ENCODE measurements at places on chromosomes 6 and 20. TPM values are rescaled to one million over a fixed set of nuclear protein-coding genes. Genes with fewer than 3 reads are reported as not detected.

Gene UBE3D
- 6.0 TPM for total RNA-seq

Gene SIRPB1
- 8.2 TPM for total RNA-seq

Gene AKAP12
- total RNA-seq = 84.6 TPM

Gene FOXS1
- 2.1 TPM for total RNA-seq

Gene ADGRF4
- total RNA-seq = not detected

- peak; percentile 80 for DNase-seq
Measured at GRCh38 chr20:25623225-25623735, 534 bp downstream of the NANP start.

DNA sequence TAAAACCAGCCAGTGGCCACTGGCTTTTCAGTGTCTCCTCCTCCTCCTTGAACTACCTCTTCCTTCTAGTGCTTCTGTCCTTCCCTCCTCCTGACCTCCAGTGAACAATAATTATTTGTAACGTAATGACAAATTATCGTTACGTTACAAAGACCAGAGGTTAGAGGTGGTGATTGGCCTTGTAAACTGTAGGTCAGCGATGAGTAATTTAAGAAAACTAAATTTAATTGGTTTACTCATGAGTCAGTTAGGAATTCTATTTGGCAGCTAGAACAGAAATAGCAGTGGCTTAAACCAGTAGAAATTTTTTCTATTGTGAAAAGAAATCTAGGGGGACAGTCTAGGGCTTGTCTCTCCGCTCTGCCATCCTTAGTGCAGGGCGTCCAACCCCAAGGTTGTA is 38.8 kb downstream of the PPARD start:
- DNase-seq = no peak

DNA sequence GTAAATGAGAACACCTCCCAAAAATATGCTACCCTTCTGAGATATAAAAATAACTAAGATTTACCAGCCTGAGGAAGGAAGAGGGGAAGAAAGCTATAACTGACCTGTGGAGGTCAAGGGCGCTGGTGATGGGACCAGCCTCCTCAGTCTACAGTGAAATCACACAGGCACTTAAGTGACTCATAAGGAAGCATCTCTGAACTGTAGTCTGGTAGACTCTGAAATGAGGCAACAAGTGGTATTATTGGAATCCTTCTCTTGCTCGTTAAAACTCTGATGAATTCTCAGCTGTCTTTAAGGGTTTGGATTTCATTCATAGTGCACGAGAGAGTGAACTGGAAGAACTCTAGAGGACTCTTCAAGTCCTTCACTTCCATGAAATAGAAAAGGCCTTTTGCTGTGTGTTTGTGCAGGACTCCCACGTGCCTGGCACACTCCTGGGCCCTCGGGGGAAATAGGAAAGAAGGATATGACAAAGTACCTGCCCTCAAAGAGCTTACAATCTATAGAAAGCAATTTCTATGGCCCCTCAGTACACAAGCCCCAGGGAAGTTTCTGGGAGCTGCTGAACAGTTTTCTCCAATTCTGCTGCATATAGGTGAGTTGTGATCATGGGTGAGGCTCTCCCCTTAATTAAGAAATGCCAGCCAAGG is 231.8 kb upstream of the RREB1 start:
- no peak for DNase-seq

DNA sequence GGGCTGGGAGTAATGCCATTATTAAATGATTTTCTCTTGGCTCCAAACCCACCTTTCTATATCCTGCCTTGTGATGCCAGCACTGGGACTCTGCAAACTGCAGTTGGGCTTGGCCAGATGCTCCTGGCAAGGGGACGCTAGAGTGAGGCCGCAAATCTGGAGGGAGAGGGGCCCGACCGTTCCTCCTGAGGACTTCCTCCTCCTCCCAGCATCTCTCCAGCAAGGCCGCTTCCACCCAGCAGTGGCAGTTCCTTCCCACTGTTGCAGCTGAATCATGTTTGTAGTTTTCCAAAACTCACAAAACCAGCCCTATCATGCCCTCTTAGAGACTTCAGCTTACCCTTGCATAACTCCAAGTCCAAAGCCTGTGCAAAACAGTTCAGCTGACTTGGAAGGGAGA is 244.4 kb downstream of the FOXA2 start:
- no peak for DNase-seq

DNA sequence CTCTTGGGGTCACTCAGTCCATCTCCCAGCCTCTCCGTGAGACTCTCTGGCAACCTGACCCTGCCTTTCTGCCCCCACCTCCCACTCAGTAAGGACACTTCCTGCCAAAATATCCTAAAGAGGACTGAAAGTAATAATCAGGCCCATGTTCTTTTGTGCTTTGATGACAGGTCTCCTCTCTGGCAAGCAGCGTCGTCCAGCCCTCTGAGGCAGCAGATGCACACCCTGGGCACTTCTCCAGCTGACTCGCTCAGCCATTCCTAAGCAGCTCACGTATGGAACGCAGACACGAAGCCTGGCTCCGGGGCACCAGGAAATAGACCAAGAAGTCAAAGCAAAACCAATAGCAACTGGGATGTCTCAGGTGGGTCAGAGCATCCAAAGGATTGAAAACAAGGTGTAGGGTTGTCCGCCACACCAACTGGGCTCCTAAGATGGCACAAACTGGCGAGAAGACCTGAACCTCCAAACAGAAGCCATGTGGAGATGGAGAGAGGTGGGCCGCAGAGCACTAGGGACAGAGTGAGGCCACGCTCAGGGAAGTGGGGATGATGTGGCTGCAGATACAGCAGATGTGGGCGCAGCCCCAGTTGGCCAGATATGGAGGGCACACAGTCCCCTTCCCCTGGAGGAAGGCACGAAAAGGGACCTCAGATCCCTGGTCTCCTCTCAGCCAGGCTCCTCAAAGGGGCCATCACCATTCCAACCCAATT is 99.3 kb downstream of the PRND start:
- no peak for DNase-seq

DNA sequence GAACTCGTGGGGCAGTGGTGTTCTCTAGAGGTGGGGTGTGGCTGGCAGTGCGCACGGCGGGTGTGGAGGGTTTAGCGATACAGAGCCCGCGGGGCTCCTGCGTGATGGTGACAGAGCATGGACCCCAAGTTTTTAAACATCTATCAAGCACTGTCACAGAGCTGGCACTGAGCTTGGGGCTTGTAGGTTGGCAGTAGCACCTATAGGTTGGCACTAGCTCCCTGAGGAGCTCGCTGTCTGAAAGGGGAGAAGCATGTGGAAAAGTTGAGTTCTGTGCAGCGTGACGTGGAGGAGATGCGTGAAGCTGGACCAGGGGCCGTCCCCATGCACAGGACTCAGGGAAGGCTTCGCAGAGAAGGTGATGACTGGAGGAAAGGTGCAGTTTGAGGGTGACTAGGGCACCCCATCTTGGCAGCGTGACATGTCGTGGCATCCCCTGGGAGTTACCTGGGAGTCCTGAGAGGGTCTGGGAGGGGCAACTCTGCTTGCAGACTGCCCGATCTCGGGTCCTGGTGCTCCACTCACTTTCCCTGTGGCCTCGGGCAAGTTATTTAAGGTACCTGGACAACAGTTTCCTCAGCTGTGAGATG is 122.0 kb downstream of the CDH4 start:
- no peak for DNase-seq

DNA sequence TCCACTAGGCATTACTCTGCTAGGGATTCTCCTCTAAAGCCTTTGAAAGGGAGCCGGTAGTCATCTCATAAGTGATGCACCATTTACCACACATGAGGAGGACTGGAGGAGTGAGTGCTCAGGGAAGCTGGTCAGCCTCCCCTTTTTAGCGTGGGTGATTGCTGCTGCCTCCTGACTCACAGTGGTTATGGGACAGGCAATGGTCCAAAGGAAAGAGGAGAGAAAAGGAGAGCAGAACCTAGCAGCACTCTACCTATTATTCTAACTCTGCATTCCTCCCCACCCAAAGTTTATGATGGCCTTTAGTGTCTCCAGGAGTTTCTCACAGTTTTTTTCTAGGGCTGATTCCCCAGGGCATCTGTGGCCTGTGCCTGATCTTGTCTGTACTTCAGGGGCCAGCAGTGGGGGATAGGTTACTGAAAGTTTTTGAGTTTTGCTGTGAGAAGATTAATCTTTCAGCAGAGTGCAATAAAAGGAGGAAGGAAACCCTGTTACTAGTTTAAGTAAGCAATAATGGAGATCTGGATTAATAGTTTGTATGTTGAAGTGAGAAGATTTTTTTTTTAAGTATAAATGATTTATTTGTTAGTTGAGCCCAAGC is 36.4 kb upstream of the GCLC start:
- peak; percentile 56 for DNase-seq

GRCh38 chr6:92790381-92790780 is 629.0 kb downstream of the EPHA7 start:
- DNase-seq = no peak

GRCh38 chr6:20154753-20155152 is 57.5 kb downstream of the MBOAT1 start:
- no peak for DNase-seq

GRCh38 chr6:109693111-109693510 is 2.0 kb downstream of the FIG4 start:
- DNase-seq = no peak

GRCh38 chr20:58306421-58307261 is 2.9 kb upstream of the RAB22A start:
- no peak for DNase-seq

GRCh38 chr6:7106752-7107577 is 796 bp upstream of the RREB1 start:
- peak; percentile 58 for DNase-seq

DNA sequence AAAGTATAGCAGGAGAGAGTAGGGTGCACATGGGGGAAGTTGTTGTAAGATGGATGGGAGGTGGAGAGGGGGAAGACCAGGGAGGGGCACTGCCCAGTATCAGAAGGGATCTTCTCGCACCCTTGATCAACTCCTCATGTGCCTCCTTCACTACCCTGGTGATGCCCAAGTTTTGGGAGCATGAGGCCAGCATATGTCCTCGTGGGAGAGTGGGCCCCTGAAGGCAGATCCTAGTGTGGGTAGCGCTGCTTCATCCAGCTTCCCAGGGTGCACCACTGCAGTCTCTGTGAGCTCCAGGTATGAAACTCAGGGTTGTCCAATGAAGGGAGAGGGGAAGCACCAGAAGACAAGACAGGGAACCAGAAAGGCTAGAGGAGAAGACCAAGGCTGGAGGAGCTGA is 82.2 kb upstream of the FOXP4 start:
- DNase-seq = no peak

- no peak for DNase-seq
Measured at GRCh38 chr6:36373368-36374019, 14.0 kb downstream of the ETV7 start.

DNA sequence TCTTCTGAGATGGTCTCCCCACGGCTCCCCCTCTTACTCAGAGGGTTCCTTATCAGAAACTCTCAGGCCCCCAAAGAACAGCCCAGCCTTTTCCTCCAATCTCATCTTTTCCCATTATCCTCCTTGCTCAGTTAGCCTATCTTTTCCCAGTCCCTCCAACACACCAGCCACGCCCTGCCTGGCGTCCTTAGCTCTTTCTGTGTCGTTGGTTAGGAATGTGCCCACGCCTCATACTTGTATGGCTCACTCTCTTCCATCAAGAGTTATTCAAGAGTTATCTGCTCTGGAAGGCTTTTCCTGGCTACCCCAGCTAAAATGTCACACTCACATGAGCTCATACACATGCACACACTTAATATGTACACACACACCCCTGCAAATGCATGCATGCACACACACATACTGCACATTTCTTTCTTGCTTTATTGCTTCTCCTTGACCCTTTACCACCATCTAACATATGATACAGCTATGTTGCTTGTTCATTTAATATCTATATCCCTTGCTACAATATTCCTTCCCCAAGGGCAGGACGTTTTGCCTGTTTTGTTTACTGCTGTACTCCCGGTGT is 37.6 kb downstream of the SLC2A10 start:
- no peak for DNase-seq

GRCh38 chr20:7924692-7925091 is 15.6 kb downstream of the HAO1 start:
- no peak for DNase-seq

GRCh38 chr6:110482774-110483400 is 6.5 kb upstream of the SLC22A16 start:
- DNase-seq = no peak

- no peak for DNase-seq
Measured at GRCh38 chr6:155645325-155645724, 189.7 kb upstream of the NOX3 start.

GRCh38 chr6:25911351-25911750 is 19.1 kb downstream of the SLC17A2 start:
- no peak for DNase-seq

DNA sequence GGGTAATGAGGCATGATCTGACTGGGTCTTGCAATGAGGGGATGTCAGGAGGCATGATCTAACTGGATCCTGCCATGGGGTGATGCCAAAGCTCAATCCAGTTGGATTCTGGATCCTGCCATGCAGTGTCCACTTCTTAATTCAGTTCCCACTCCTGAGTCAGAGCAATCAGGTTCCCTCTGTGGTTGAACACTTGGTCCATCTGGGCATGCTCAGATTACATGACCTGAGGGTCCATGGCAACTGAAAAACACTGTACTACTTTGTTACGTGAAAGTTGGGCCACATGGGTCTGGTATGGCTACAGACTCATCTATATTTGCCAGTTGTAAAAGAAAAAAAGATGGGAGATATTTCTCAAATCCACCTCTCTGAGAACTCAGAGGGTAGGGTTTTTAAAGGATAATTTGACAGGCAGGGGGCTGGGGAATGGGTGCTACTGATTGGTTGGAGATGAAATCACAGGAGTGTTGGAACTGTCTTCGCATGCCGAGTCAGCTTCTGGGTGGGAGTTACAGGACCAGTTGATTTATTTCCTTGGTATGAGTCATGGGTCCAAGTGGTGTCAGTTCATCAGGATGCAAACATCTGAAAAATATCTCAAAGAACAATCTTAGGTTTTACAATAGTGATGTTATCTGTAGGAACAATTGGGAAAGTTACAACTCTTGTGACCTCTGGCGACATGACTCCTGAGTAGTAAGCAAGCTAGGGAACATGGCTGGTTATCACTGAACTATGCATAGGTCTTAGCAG is 21.6 kb downstream of the C6orf163 start:
- no peak for DNase-seq

DNA sequence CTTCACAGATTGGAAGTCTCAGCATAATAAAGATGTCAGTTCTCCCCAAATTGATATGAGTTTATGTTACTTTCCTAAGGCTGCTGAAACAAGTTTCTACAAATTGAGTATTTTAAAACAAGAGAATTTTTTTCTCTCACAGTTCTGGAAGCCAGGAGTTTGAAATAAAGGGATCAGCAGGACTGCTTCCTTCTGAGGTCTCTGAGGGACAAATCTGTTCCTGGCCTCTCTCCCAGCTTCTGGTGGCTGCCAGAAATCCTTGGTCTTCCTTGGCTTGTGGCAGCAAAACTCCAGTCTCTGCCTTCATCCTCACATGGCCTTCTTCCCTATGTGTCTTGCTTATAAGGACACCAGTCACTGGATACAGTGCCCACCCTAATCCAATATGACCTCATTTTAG is 136.1 kb downstream of the TFAP2A start:
- no peak for DNase-seq

GRCh38 chr6:56649053-56649769 is 6.5 kb upstream of the DST start:
- no peak for DNase-seq

- no peak for DNase-seq
Measured at GRCh38 chr6:118187568-118188164, 280.6 kb downstream of the SLC35F1 start.
